A549 treated with DMSO at 1 μM for 4 hours (cell line): ENCODE measurements at places on chromosomes 13 and 19. TPM values are rescaled to one million over a fixed set of nuclear protein-coding genes. Genes with fewer than 3 reads are reported as not detected.

The NKPD1 gene
- total RNA-seq = 0.04 to 0.09 TPM (median 0.05 TPM) in 5 replicates

The FXYD3 gene
- total RNA-seq = 0.13 to 0.17 TPM in 2 of 5 replicates, not detected in the others

The MYDGF gene
- total RNA-seq = 114 to 140 TPM (median 131 TPM) in 5 replicates

The GFY gene
- total RNA-seq = 0.07 to 0.22 TPM (median 0.18 TPM) in 4 of 5 replicates, not detected in the other

The NBEA gene
- 2.1 to 2.5 TPM (median 2.3 TPM) in 5 replicates for total RNA-seq

The MUC16 gene
- 0.03 to 0.08 TPM (median 0.06 TPM) in 5 replicates for total RNA-seq

The KMT5C gene
- total RNA-seq = 7.5 to 12.2 TPM (median 9.8 TPM) in 5 replicates

The DAND5 gene
- total RNA-seq = 0.07 to 0.13 TPM (median 0.11 TPM) in 3 of 5 replicates, not detected in the others

The MAP2K7 gene
- 11.8 to 18.7 TPM (median 16.9 TPM) in 5 replicates for total RNA-seq

The CABP5 gene
- not detected in 5 replicates for total RNA-seq

The CERS1 gene
- 3.9 to 6.3 TPM (median 5.1 TPM) in 5 replicates for total RNA-seq

The TEX26 gene
- not detected in 5 replicates for total RNA-seq

The PINLYP gene
- 0.22 to 0.55 TPM (median 0.30 TPM) in 5 replicates for total RNA-seq

The TNFSF11 gene
- total RNA-seq = not detected in 5 replicates

The BAX gene
- total RNA-seq = 289 to 376 TPM (median 349 TPM) in 5 replicates

The NLRP9 gene
- total RNA-seq = not detected in 5 replicates

The FGF14 gene
- 0.03 TPM in 1 of 5 replicates, not detected in the others for total RNA-seq

The LGALS14 gene
- not detected in 5 replicates for total RNA-seq

The ZFP14 gene
- total RNA-seq = 1.9 to 2.6 TPM (median 2.2 TPM) in 5 replicates

The OR7D2 gene
- total RNA-seq = not detected in 5 replicates

The YJEFN3 gene
- 1.6 to 5.2 TPM (median 3.5 TPM) in 5 replicates for total RNA-seq

The CTXN1 gene
- 10.0 to 22.5 TPM (median 17.0 TPM) in 5 replicates for total RNA-seq
